ENCODE measurements at places on chromosomes 1 and 21.

GRCh38 chr1:236524895-236525184, 1.1 kb downstream of the LGALS8 start:
- no peak for DNase-seq

DNA sequence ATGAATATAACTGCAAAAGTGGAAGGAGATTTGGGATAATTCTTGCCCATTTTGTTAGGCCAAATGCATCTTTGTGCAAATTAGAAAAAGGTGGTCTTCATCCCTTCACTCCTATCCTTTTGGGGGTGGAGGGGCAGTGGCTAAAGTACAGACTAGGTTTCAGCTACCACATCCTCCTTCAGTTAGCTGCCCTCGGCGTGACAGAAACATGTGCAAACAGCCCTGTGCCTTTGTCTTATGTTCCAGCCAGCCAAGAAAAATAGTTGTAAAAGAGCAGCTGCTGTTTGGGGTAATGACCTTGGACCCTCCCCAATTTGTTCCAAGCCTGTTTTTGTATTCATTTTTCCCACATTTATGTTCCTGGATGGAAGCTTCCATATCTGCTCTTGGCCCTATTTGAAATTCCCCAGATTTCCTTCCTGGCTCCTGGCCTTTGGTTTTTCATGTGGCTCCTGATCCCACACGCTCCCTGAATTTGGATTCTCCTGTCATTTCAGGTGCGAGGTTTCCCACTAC, 8.3 kb upstream of the LGALS8 start:
- DNase-seq, result no peak

DNA sequence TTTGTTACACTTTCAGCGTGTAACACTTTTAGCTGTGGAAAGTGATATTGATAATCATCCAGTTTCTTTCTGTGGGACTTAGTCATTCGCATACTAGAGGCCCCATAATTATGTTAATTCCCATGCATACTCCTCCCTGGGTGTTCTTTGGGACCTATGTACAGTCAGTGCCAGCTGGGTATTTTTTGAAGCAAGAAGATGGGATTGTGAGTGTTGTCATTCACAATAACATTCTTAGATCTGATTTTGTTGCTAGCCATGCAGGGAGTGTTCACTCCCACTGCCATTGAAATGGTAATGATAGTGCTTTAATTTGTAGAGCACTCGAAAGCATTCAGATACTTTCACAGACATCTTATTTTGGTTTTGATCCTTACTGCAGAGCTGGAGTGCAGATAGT, 11.6 kb downstream of the SARS1 start:
- no peak for DNase-seq

GRCh38 chr21:46381541-46381940, 57.6 kb downstream of the PCNT start:
- DNase-seq, result no peak

DNA sequence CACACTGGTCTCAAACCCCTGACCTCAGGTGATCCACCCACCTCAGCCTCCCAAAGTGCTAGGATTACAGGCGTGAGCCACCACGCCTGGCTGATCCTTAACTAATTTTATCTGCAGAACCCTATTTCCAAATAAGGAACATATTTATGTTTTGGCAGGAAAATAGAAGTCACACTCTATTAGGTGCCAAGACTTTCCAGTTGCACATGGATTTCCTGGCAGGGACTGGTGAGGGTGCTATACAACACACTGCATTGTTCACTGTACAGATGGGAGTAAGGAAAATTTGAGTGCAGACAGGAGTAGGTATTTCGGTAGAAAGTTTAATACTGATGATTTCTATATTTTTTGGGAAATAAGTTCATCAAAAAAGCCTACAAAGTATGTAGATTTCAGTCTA, 605.3 kb upstream of the B3GALT2 start:
- no peak for DNase-seq

- DNase-seq, result no peak
These were observed 49.7 kb downstream of the PBX1 start for GRCh38 chr1:164608651-164609057.

- no peak for DNase-seq
These were observed 55.1 kb downstream of the UBE2T start for GRCh38 chr1:202286622-202287097.

- DNase-seq, result no peak
These were observed 100.7 kb upstream of the GFI1 start for GRCh38 chr1:92587445-92587844.

DNA sequence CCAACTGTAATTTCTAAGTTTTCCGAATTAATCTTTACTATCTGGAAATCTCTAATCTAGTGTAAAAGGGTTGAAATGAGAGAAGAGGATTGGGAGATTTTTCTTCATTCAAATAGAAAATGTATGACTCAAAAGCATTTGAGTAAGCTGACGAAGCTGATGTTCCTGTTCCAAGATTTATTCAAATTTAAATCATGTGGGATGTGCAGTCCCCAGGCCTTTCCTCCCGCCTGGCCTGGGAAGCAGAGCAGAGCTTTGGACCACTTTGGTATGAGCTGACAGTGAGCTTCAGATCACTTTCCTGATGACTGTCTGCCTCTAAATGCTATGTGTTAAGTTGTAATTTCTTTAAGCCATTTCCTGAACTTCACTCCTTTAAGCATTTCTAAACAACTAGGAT, 192.0 kb downstream of the DHRS3 start:
- DNase-seq, result no peak

DNA sequence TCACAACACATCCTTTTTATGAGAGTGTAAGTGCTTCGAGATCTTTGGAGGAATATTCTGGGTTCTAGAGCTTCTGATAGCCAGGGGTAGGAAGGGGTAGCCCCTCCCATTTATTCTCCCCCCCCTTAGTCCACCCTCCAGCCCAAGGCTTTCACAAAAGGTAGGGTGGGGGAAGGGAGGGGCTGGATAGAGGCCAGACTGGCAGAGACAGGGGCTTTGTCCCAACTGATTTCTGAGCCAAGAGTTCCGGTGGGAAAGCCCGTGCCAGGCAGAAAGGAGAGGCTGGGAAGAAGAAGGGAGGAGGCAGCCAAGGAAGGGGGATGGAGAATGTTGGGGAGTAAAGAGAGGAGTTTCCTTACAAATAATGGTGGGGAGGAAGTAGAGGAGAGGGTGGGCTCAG, 3.1 kb downstream of the BCAN start:
- no peak for DNase-seq

- peak; percentile 84 for DNase-seq
These were observed 2.0 kb downstream of the ADAMTS1 start for GRCh38 chr21:26842974-26843932.

GRCh38 chr1:116133696-116134475, 22.7 kb downstream of the MAB21L3 start:
- no peak for DNase-seq

- no peak for DNase-seq
These were observed 47.6 kb downstream of the APP start for GRCh38 chr21:26123012-26123411.

DNA sequence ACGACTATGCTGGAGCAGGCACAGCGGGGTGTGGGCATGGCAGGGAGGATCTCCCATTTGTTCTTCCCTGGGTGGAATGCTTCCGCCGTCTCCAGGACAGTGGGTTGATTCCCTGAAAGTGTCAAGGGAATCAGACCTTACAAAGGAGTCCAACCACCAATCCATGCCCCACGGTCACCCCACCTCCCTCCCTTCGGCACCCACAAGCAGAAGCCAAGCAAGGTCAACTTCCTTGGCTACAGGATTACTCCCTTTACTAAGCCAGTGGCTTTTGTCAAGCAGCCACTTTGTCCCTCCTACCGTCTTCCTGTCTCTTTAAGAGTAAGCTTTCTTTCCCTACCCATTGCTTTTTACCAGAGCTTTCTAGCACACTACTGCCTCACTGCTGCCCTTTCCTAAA, 15.9 kb upstream of the NUAK2 start:
- no peak for DNase-seq

- no peak for DNase-seq
These were observed 48.9 kb downstream of the SLC66A1 start for GRCh38 chr1:19360843-19361610.

- DNase-seq, result no peak
These were observed 356.5 kb upstream of the PTBP2 start for GRCh38 chr1:96365076-96365475.

DNA sequence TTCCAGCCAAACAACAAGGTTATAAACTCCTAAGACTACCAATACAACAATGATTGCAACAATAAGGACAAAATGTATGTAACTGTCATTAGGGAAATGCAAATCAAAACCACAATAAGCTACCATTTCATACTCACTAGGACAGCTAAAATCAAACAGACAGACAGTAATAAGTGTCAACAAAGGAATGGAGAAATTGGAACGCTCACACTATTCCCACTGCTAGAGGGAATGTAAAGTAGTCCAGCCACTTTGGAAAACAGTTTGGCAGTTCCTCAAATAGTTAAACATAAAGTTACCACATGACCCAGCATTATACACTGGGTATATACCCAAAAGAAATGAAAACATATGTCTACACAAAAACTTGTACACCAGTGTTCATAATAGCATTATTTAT, 9.3 kb downstream of the PRKAB2 start:
- no peak for DNase-seq

- DNase-seq, result no peak
These were observed 294.2 kb downstream of the KIF26B start for GRCh38 chr1:245448975-245449431.

GRCh38 chr1:27318596-27318995, 3.4 kb upstream of the TMEM222 start:
- no peak for DNase-seq

GRCh38 chr1:183780757-183781156, 24.2 kb upstream of the RGL1 start:
- no peak for DNase-seq

All from lower lobe of right lung (tissue), 2 donors.